M059J (cell line): ENCODE measurements at places on chromosomes 12 and 14. TPM values are rescaled to one million over a fixed set of nuclear protein-coding genes. Genes with fewer than 3 reads are reported as not detected.

The OTOGL gene
- 0.15 and 0.71 TPM in 2 replicates for total RNA-seq

The LRTM2 gene
- 0.07 TPM in 1 of 2 replicates, not detected in the other for total RNA-seq

The PCED1B gene
- 2.8 and 4.5 TPM in 2 replicates for total RNA-seq

The ACTR6 gene
- 24.1 and 28.3 TPM in 2 replicates for total RNA-seq

The TEX52 gene
- total RNA-seq: not detected in 2 replicates

The TMCC3 gene
- 0.12 and 0.54 TPM in 2 replicates for total RNA-seq

The EFCAB11 gene
- total RNA-seq: 11.9 and 27.0 TPM in 2 replicates

GRCh38 chr12:129378496-129378895 is 525.2 kb downstream of the GLT1D1 start:
- no peak for DNase-seq

DNA sequence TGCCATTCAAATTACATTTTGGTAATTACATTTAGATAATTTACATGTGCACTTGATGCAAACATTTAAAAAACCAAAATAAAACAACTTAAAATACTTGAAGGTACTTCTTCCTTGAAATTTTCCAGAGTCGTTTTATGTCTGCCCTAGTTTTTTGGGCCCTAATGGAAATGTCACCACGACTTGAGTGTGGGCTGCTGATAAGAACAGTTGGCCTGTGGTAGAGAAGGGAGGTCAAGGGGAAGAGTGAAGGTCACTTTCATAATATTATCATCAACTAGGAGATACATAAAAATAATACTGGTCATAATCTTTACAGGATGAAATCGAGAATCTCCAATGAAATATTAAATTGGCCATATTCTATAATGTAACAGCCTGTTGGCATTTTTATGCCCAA is 23.1 kb downstream of the ZDHHC17 start:
- no peak for DNase-seq

The TMEM63C gene
- 0.20 and 0.39 TPM in 2 replicates for total RNA-seq

DNA sequence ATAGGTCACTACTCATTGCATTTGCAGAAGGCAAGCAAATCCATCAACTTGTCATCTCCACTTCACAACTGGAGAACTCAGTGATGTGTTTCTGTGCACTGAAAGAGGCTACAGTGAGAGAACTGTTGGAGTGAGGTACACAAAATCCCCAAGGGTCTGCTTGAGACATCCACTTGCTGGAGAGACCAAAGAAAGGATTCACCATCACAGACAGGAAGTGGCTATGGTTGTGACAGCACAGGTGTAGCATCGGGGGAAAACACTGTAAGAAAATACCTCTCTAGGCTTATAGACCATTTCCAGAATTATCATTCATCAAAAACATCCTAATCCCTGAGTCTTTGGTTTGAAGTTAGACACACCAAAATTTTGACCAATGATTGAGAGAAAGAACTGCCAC is 201.3 kb upstream of the OR4E1 start:
- no peak for DNase-seq

DNA sequence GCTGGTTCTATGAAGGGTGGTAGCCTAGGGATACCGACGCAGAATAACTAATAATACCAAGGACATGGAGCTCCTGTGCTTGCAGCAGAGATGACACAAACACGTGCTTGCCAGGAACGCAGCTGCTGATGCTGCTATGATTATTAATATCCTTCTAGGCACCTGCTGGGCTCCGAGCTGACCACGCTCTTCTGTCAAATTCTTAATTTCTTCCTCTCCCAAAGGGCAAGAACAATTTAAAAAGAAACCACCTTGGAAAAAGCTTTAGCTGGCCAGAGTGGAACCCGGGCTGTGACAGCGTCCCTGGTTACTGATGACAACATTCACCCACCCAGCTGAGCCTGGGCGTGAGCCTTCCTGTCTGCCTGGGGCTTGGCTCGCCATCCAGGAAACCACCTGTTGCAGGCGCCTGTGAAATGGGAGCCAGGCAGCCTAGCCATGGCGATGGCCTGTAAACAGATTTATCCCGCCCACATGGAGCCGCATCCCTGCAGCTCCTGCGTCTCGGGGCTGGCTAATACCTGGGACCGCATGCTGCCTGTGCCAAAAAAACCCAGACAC is 28.8 kb downstream of the CLMN start:
- DNase-seq: no peak

DNA sequence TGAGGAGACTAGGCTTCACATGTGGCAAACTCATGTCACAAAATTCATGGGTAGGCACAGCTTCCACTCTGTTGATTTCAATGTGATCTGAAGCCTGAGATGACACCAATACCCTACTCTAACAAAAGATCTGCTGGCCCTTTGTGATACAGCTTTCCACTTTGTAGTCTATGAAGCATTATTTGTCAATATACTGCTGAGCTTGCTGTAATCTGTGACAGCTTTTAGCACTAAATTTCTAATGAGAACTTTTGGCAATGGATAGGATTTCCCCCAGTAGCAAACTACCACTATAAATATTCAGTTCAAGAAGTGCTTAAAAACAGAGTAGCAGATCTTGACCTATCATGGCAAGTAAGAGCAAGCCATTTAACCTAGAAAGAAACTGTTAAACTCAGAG is 5.6 kb upstream of the HEATR5A start:
- DNase-seq: no peak

DNA sequence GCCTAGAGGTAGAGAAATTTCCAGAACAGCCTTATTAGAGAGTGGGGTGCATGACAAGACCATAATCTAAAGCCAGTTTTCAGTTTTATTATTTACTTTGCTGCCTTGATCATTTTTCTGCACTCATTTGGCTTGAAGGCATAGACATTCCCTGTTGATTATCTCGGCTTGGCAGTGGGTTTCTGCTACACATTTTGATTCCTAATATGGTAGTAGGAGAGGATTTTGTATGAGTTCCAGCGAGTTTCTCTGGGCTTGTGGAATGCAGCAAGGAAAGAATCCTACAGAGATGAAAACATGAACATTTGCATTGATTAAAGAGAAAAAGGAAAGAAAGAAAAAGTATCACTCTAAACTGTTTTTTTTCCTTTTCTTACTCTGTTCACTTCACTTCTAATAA is 281.2 kb downstream of the PAWR start:
- DNase-seq: peak; percentile 90

The TGM1 gene
- total RNA-seq: 0.05 and 0.12 TPM in 2 replicates

The KSR2 gene
- total RNA-seq: 0.20 and 0.30 TPM in 2 replicates
